Calu3 (cell line): ENCODE measurements at places on chromosomes 4 and X. TPM values are rescaled to one million over a fixed set of nuclear protein-coding genes. Genes with fewer than 3 reads are reported as not detected.

SORBS2 gene
- total RNA-seq = 37.2 and 52.8 TPM in 2 replicates

TSPAN7 gene
- total RNA-seq = 0.21 and 0.47 TPM in 2 replicates

SSX3 gene
- total RNA-seq = not detected in 2 replicates

PDE5A gene
- total RNA-seq = 41.4 and 41.9 TPM in 2 replicates

EXOC1L gene
- total RNA-seq = not detected in 2 replicates
